ENCODE measurements at places on chromosomes 2 and 18.

- no peak for DNase-seq
These were observed 16.5 kb downstream of the SMARCAL1 start for GRCh38 chr2:216428618-216429350.

DNA sequence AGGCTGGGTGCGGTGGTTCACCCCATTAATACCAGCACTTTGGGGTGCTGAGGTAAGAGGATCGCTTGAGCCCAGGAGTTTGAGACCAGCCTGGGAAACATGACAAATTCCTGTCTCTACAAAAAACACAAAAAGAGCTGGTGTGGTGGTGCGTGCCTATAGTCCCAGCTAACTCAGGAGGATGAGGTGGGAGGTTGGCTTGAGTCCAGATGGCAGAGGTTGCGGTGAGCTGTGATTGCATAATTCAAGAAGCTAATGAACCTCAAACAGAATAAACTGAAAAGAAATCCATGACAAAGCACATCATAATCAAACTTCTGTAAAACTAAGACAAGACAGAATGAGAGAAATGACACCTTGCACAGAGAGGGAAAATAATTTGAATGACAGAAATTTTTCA is 54.8 kb downstream of the SEMA4F start:
- DNase-seq, result no peak

DNA sequence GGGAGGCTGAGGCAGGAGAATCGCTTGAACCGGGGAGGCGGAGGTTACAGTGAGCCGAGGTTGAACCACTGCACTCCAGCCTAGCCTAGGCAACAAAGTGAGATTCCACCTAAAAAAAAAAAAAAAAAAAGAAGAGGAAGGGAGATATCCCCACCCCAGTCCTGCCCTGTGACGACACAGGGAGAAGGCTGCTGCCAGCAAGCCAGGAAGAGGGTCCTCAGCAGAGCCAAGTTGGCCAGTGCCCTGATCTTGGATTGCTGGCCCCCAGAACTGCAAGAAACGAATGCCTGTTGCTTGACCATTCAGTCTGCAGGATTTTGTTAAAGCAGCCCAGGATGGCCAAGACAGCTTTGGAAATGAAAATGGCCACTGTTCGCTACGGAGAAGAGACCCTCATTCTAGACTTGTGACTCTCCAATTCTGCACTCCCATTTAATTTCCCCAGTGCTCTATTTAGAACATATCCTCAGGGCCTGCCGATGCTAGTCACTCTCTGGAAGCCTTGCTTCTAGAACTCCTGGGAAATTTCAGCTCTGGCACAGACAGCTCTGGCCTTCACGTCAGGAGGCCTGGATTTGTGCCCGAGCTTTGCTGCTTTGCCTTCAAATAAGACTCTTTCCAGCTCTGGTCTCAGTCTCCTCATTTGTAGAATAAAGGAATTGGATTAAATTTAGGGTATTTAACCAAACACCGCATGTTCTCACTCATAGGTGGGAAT is 15.7 kb upstream of the AMMECR1L start:
- DNase-seq, result no peak

GRCh38 chr2:174326161-174327020 is 8.4 kb upstream of the SP9 start:
- DNase-seq, result no peak

- no peak for DNase-seq
These were observed 135.3 kb upstream of the GLI2 start for GRCh38 chr2:120600335-120600734.

GRCh38 chr2:220276741-220277444 is 649.5 kb downstream of the SLC4A3 start:
- no peak for DNase-seq

- no peak for DNase-seq
These were observed 367 bp downstream of the TGFA start for GRCh38 chr2:70553334-70553583.

DNA sequence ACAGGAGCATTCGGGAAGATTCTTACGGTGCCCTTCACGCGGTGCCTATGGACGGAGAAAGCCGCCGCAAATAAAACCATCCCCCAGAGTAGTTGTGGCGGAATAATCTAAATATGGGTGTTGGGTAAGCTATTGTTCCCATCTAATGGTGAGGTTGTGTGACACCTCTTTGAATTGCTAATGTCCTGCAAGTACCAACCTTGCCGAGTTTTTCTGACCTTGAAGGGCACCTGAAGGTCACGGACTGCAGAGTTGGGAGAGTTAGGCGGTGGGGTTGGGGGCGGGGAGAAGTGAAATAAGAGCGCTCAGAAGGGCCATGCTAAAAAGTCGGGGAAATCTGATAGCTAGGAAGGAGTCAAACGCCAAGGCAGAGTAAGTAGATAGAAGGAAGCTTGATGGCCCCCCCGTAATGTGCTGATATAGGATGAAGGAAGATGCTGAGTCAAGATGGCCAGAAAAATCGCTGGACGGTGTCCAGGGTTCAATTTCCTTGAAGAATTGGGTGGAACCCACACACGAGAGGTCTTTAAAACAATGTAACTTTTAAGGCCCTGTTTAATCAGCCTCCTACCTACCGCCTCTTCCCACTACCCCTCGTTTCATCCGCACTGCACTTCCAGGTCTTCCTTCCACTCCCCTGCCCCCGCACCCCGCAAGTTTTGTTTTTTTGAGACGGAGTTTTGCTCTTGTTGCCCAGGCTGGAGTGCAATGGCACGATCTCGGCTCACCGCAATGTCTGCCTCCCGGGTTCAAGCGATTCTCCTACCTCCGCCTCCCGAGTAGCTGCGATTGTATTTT is 600 bp downstream of the KATNAL2 start:
- DNase-seq, result no peak

DNA sequence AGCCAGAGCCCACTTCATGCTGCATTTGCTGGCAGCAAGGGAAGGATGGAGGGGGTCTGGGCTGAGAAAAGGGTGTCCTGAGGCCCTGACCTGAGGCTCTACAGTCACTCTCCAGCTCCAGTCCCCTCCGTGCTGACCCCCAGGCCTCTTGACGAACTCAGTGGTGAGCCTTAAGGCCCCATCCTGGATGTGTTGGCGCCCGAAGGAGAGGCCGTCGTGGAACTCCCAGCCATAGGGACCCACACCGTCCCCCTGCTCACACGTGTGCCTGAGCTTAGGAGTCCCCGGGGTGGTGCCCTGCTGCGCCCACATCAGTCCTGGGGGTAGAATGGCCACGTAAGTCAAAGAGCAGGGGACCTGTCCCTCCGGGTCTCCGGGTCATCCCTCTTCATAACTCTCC is 776 bp downstream of the MOGS start:
- DNase-seq, result no peak

DNA sequence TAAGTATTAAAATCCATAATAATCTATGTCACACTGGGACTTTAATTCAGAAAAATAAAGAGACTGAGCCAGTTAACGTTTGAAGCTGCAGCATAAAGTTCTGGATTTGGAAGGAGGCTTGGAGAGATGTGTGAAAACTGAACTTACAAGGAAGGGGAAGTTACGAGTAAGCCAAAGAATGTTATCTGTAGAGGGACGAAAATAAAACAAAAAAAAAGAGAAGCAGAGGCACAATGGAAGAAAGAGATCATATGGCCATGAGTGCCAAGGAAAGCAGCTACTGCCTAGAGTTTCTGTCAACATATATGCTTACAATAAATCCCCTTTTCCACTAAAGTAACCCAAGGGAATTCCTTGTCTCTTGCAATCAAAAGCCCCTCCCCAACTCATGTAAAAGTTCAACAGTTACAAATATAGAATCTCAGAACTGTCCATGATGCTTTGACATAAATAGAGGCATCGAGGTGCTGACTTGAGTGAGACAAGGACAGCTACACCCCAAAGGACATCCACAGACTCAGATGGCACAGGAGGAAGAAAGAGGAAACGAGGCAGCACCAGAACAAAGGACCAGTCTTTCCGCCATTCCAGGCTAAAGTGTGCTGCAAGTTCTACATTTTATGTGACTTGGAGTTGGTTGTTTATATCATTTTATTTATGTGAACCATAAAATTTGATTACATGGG is 16.1 kb upstream of the ARL5A start:
- DNase-seq, result no peak

DNA sequence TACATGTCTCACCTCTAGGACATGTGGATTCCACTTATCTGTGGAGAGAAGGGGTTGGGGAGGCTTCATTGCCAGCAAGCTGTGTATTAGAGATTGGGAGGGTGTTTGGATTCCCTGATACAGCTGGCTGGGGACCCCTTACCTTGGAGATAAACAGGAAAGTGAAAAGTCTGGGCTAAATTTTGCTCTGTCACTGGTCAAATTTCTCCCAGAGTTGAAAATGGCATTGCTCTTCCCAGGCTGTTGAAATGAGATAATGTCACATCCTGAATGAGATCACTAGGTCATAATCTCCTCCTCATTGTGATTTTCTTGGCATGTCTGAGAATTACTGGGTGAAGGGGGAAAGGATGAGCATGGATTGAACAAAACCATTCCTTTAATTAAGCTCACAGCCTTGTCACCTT is 265.0 kb upstream of the PARD3B start:
- no peak for DNase-seq

- DNase-seq, result no peak
These were observed 787.2 kb downstream of the ADCYAP1 start for GRCh38 chr18:1691863-1692262.

DNA sequence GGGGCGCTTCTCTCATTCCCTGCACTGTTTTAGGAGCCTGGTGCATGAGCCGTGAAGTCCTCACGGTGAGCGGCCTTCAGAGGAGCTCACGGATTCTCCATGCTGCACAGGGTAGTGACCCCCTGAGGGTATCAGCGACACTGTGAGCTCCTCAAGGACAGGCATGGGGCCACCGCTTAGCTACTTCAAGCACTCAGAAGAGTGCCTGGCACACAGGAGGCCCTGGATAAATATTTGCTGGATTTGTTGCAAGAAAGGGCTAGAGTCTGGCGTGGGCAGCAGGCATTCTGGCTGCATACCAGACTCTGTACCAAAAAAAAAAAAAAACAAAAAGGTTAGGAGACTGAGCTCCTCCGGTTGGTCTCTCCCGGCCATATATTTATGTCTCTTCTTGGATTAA is 5.7 kb upstream of the MBP start:
- DNase-seq, result no peak

DNA sequence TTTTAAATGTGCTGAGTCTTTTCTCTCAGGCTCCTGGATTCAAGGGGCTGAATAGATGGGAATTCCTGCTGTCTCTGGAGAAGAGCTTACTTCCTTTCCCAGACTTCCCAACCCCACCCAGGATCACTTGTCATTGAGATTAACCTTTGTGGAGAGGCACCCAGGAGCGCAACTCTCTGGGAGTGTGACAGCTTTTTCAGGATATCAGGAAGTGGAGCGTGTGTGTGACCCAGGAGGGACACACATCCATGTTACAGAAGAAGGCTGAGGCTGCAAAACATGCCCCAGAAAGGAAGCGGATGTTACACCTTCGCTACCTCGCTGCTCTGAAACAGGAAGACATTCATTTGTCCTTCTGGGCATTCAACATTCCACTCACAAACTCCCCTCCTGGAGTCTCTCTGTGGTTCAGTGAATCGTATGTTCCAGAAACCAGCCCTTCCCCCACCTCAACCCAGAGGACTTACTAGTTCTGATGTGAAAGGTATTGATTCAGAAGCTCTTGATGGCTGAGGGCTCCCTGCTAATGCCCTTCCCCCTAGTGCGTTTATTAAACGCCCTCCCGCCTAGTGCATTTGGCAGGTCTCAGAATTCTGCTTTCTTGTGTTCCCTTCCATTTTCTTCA is 523.9 kb downstream of the TNS1 start:
- DNase-seq, result no peak

DNA sequence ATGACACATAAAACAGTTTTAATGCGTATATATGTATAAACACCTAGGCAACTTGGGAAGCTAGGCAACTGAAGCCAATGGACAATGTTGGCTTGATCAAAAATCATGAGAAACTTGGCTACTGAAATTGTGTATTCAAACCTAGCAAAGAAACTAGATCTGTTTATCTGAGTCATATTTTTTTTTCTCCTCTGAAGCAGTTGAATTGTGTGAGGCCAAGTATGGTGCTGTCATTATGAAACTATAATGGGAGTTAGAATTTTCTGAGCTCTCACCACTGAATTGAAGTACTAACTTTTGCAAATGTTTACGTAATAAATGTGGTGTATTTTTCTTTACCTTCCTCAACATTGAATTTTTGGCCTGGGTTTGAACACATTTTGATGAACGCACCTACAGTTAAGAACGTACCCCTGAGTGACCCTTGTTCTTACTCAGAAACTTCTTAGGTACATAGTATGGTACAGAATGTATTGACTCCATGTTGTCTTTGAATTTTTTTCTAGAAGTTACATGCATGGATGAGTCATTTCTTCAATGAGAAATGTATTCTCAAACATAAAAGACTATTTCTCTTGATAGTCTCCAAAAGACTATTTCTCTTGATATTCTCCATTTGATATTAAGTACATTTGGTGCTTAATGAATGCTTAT is 23.8 kb downstream of the CD28 start:
- DNase-seq, result no peak

GRCh38 chr2:10019602-10020400 is 23.5 kb upstream of the KLF11 start:
- DNase-seq, result no peak

GRCh38 chr2:128776461-128777195 is 458.0 kb upstream of the HS6ST1 start:
- DNase-seq, result no peak

DNA sequence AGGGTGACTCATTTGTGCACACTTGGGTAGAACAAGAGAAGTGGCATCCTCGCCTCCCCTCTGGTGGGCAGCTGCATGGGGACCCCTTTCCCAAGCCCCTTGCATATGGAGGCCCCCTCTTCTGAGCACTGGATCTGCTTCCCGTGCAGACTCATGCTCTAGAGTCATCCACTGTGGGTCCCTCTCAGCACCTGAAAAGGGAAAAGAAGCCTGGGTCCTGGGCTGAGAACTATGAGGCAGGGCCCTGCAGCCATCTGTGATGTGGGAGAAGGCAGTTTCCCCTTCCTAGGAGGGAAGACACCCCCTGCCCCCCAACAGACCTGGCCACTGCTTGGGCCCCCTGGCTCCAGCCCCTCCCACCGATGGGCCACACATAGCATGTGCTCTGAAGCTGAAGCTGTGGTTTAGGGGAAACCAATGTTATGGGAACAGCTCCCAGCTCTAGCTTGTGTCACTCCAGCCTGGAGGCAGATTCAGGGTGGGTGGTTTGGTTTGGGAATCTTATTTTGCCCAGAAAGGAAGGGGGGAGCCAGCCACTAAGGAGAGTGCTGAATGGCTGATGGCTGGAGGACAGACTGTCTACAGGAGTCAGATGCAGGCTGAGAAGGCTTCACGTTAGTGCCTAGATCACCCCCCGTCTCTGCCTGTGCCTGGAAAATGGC is 172.8 kb downstream of the GLI2 start:
- no peak for DNase-seq

DNA sequence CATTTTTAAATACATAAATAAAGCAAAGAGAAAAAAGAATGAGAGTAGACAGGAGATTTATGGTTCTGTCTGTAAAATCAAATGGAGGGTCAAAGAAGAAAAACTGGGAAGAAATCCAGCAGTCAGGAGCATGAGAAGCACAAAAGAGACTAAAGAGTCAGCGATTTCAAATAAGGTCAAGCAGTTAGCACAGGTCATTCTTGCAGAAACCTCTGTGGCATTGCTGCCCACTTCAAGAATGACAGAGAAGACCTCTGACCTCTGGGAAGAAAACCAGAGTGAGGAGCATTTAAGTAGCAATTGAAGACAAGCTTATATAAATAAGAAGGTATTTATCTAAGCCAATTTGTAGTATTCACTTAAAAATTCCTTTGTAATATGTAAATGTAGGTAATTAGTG is 172.0 kb upstream of the SPOPL start:
- no peak for DNase-seq

- DNase-seq, result no peak
These were observed 22.8 kb upstream of the PTMA start for GRCh38 chr2:231685349-231686191.
